ENCODE measurements at places on chromosomes 11 and 22. TPM values are rescaled to one million over a fixed set of nuclear protein-coding genes. Genes with fewer than 3 reads are reported as not detected.
A peak's percentile ranks its signal among the peaks of the same experiment; 100 is the strongest.

- peak; percentile 46 for DNase-seq
Measured at GRCh38 chr11:132125988-132126871, 755.8 kb downstream of the NTM start.

DNA sequence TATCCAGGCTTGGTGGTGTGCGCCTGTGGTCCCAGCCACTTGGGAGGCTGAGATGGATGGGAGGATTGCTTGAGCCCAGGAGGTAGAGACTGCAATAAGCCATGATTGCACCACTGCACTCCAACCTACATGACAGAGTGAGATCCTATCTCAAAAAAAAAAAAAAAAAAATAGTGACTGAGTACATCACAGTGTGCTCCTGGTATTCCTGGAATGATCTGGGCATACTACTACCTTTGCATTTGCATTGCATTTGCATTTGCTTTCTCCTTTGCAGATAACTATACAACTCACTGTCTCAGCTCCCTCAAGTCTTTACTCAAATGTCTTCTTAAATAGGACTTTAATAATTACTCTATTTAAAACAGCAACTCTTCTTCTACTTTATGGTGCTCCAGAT is 51.8 kb downstream of the DLG2 start:
- no peak for DNase-seq

GRCh38 chr11:44057340-44057739 is 8.7 kb upstream of the ACCS start:
- DNase-seq, result no peak

DNA sequence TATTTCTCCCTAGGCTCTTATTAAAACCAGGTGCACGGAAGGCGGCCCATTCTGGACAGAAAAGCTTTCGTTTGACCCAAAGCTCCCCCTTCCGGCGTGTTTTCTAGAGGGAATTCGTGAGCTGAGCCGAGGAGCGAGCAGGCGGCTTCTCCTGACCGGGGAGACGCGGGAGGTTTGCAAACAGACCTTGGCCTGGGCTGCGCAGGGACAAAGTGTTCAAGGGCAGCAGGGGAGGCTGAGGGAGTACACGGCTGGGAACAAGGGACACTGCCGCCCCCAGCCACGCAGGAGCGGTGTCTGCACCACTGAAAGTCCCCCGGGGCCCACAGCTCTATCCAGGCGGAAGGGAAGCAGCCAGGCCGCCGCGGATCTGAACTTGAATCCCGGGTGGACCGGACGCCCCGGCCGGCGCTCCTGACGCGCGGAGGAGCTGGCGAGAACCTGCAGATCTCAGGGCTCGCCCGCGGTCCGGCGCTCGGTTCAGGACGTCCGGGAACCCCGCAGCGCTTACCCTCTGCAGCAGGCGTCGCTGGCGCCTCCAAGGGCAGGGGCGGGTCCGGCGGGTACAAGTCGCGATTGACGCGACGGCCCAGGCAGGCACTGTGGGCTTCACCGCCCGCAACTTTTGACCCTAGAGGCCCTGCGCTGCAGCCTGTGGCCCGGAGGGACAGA is 101.9 kb downstream of the WT1 start:
- DNase-seq, result no peak

GRCh38 chr11:3022982-3023381 is 30.9 kb upstream of the NAP1L4 start:
- peak; percentile 61 for DNase-seq

DNA sequence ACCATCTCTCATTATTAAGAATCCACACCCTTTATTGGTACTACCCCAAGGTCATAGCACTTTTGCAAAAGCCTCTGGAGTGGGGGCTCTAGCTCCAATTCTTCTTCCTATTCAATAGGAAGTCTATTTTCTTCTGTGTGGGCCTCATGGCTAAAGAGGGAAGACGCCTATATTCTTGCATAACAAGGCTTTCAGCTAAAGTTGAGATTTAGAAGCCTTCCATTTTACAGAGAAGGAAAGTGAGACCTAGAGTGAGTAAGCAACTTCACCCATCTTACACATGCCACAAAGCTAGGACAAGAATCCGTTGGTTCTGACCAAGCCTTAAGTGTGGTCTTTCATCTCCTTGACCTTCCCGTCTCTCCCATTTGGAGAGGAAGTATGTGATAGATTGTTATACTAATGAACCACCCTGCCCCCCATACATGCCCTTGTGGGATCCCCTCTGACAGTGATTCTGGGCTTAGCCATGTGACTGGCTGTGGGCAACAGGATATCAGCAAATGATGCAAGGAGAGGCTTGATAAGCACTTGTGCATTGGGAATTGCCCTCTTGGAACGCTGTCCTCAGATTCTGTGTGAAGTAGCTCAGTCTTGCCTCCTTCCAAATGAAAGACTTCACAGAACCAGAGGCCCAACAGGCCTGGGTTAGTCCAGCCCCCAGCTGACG is 12.3 kb downstream of the BACE1 start:
- no peak for DNase-seq

- DNase-seq, result peak; percentile 18
Measured at GRCh38 chr22:42841444-42841843, 15.6 kb downstream of the ARFGAP3 start.

GRCh38 chr22:49207008-49208003 is 620.4 kb downstream of the BRD1 start:
- no peak for DNase-seq

GRCh38 chr11:116162886-116163230 is 609.9 kb downstream of the BUD13 start:
- peak; percentile 9 for DNase-seq

- peak; percentile 99 for DNase-seq
Measured at GRCh38 chr11:82901165-82901921, at the start of gene DDIAS. TSS of gene DDIAS (plus strand) at chr11:82901736. CDS start at chr11:82914739, 13,003 bp downstream.

GRCh38 chr11:131193031-131193501 is 177.3 kb upstream of the NTM start:
- DNase-seq, result no peak

GRCh38 chr22:36455571-36456463 is 25.6 kb downstream of the TXN2 start:
- no peak for DNase-seq

DNA sequence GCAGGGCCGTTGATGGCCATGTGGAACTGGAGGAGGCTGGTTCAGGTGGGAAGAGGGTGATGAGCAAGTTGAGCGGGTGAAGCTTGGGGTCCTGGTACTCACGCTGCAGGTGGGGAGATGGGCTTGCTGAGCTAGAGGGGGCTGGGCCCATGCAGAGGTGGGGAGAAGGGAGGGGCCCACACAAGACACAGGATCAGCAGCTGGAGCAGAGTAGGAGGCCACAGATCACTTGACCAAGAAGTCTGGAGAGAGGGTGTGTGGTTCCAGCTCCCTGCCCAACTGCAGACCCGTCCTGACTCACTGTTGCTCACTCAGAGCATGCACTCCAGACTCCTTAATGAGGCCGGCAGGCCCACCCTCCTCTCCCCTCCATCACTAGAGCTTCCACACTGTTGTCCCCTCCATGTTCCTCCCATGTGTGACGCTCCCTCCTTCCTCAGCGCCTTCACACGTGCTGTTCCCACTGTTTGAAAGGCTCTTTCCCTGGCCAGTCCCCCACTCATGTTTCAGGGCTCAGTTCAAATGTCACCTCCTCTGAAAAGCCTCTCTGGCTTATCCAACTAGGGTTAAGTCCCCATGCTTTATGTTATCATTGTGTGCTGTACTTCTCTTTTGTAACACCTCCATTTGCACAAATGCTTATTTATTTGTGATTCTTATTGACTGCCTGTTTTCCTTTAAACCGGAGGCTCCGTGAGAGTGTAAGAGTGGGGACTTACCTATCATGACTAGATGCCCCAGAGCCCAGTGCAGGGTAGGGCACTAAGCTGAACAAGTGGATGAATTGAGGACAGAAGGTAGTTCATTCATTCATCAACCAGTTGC is 2.3 kb downstream of the CCDC86 start:
- peak; percentile 24 for DNase-seq

DNA sequence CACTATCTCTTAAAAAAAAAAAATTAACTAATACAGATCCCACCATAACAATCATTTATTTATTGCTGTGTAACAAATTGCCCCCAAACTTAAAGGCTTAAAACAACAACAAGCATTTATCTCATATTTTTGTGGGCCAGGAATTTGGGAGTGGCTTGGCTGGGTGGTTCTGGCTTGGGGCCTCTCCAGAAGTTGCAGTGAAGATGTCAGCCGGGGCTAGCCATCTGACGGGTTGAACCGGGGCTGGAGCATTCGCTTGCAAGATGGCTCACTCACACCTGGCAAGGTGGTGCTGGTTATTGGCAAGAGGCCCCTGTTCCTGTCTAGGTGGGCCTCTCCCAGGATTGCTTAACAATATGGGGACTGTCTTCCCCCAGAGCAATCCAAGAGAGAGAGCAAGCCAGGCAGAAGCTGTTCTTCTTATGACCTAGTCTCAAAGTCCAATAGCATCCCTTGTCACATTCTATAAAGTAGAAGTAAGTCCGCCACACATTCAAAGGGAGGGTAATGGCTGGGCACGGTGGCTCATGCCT is 29.5 kb downstream of the ACO2 start:
- DNase-seq, result no peak

- DNase-seq, result peak; percentile 46
Measured at GRCh38 chr11:126307706-126308105, 3.8 kb downstream of the DCPS start.

GRCh38 chr22:10741210-10741609 is 4786.8 kb upstream of the OR11H1 start:
- DNase-seq, result no peak

DNA sequence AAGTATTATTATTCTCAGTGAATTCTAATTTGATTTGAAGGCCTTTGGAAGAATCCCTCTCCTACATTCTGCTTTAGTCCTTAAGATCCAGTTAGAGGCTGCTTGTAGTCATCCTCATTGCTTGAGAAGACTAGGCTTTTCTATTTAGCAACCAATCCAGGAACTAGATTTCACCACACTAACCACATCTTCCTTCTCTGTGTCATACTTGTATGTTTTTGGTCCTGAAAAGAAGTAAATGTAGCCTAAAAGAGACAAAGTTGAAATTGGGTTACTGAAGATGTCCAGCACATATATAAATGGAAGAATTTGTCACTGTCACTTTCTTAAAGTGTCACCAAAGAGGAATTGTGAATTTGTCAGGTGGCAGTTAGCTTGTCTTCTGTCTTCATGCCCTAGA is 46.6 kb upstream of the MMP7 start:
- DNase-seq, result peak; percentile 11

DNA sequence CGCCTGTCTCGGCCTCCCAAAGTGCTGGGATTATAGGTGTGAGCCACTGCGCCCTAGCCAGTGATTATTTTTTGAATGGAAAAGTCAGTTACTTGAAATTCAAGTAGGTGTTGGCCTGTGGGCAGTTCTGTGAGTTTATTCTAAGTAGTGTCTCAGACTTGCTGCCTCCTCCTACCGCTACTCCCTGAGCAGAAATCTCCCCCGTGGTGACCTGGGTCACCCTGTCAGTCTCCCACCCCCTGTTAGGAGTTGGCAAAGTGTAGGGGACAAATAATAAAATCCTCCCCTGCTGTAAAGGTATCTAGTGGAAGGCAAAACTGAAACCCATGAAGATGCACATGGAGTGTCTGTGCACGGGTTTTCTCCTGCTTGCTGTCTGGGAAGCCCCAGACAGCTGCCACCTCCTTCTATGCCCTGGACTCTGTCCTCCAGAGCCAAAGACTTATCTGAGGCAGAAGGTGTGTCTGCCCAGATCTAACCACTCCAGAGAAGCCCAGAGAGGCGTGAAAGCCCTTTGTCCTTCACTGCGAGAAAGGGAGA is 26.3 kb downstream of the SNAP29 start:
- DNase-seq, result no peak

Gene ARHGAP20
- total RNA-seq, result 1.1 TPM

Gene KRTAP5-11
- total RNA-seq, result not detected

Gene MRPL21
- 75.3 TPM for total RNA-seq

Gene CHRM4
- total RNA-seq, result not detected

Gene MRGPRX3
- not detected for total RNA-seq
